IPS DF 19.7 (cell line): ENCODE measurements at places on chromosomes 1 and 21.

- no peak for DNase-seq
Observed at GRCh38 chr21:45459171-45460010, 54.4 kb downstream of the COL18A1 start.

- DNase-seq: no peak
Observed at GRCh38 chr1:29183287-29183686, 1.6 kb upstream of the SRSF4 start.

- DNase-seq: no peak
Observed at GRCh38 chr1:201539561-201540431, 869 bp downstream of the NAV1 start.

DNA sequence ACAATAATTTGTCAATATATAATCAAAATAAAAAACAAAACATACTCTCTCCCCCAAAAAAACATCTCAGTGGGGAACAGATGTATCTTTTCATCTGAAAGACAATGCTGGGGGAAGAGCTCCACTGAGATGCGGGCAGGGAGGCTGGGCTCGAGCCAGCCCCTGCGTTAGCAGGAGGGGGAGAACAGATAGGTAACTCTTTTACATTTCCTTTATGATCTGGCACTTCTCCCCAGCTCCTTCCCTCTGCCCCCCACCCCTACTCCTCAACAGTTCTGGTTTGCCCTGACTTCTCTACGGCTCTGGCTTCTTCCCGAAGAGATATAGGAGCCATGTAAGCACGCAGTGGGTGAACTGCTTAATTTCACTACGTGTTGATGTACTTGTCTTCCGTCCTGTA, 12.4 kb downstream of the LEPR start:
- DNase-seq: no peak

GRCh38 chr1:9668080-9668479, 16.5 kb downstream of the PIK3CD start:
- DNase-seq: no peak

- no peak for DNase-seq
Observed at GRCh38 chr1:247184254-247184653, 12.4 kb upstream of the ZNF124 start.

GRCh38 chr1:6868660-6869380, 83.6 kb downstream of the CAMTA1 start:
- no peak for DNase-seq

DNA sequence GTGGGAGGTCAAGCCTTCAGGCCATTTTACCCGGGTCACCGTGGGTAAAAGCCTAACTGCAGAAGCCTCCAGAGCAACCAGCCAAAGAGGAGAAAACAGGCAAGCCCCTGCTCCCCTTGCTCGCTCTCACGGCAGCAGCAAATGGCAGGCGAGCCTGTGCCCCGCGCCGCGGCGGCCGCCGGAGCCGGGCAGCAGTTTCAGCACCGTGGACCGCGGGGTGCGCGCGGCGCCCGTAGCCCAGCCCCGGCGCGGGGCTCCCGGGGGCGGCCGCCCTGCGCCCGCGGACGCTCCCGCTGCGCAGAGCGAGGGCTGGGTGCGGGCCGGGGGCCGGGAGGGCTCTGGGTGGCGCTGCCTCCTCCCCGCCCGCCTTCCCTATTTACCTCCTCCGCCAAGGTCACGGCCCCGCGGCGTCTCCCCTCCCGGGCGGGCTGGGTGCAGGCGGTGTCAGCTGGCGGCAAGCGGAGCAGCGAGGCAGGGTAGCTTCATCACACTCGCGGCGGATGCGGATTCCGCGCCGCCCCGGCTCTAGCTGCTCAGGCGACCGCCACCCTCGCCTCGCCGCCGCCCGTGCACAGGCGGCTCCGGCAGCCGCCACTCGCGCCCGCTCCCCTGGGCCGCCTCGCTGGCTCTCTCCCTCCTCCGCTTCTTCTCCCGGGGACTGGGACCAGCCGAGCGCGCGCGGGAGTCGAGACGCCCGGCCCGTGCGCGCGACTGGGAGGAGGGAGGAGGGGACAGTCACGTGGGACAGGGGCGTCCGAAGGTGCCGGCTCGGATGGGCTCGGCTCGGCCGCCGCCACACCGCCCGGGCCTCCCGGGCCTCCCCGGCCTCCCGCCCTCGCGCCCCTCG, at the start of gene RGS7:
RGS7 (minus strand) TSS at position 687 of the 847 bp plus-strand sequence.
- no peak for DNase-seq

DNA sequence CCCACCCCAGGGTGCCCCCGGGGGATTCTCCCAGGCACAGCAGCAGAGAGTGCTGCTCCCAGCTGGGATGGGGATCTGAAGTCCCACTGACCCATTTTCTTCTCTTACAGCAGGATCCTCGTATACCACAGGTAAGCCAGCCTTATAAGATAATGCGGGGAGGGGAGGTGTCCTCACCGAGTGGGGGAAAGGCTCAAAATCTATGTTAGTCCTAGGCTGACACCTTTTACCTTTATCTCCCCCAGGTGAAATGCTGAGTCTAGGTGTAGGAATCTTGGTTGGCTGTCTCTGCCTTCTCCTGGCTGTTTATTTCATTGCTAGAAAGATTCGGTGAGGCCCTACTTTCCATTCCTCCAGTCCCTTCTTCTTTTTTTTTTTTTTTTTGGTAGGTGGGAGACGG, 5.3 kb downstream of the APH1A start:
- DNase-seq: no peak

DNA sequence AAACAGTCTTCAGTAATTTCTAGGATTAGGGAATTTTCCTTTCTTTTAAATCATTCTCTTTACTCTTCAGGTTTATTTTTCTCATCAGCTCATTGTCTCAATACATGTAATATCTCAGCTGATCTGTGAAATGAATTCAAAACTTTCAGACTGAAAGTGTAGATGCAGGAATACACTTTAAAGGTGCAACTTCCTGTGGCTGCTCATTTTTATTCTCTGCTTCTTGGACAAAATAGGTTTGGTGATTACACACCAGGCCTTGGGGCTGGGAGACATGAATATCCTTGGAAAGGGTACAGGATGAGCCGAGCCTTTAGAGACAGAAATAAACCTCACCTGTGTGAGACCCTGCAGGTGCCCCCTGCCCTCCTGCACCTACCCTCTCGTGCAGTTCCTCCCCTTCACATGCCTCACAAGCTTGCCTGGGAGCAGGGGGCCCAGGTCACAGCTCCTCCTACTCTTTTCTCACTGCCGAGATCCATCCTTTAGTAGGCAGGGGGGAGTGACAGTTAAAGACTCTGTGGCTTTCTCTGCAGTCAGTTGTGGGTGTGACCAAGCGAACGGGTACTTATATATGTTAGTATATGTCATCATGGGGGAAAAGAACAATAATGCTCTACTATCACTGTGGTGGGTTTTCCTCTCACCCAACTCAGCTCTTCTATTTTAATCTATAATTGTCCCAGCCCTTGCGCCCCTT, 23.6 kb downstream of the XCL2 start:
- DNase-seq: no peak

DNA sequence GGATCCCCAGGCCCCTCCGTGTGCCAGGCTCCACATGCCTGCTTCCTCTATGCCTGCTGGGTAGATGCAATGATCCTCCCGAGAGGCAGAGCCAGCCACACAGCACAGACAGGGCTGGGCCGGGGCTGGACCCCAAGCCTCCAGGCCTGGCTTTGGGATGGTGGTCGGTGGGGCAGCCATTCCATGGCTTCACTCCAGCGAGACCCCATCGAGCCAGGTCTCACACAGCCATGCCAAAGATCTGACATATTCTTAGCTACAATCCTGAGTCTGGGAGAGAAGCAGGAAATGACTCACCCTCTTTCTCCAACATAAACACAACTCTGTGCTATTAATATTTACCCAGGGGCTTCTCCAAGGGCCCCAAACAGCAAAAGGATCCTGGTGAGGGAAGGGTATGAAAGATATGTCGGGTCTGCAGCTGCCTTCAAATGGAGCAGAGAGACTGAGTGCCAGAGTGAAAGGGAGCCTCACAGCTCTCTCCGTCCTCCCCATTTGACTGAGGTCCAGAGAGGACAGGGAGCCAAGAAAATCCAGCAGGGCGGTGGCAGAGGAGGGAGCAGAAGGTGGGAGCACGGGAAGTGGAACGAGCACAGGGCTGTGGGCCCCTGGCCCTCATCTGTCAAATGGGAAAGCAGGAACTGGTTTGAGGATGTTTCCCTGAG, 639.5 kb downstream of the MATN1 start:
- no peak for DNase-seq

GRCh38 chr21:40769231-40769630, 77.7 kb downstream of the DSCAM start:
- no peak for DNase-seq

- no peak for DNase-seq
Observed at GRCh38 chr21:34927992-34928391, 121.1 kb downstream of the RUNX1 start.

DNA sequence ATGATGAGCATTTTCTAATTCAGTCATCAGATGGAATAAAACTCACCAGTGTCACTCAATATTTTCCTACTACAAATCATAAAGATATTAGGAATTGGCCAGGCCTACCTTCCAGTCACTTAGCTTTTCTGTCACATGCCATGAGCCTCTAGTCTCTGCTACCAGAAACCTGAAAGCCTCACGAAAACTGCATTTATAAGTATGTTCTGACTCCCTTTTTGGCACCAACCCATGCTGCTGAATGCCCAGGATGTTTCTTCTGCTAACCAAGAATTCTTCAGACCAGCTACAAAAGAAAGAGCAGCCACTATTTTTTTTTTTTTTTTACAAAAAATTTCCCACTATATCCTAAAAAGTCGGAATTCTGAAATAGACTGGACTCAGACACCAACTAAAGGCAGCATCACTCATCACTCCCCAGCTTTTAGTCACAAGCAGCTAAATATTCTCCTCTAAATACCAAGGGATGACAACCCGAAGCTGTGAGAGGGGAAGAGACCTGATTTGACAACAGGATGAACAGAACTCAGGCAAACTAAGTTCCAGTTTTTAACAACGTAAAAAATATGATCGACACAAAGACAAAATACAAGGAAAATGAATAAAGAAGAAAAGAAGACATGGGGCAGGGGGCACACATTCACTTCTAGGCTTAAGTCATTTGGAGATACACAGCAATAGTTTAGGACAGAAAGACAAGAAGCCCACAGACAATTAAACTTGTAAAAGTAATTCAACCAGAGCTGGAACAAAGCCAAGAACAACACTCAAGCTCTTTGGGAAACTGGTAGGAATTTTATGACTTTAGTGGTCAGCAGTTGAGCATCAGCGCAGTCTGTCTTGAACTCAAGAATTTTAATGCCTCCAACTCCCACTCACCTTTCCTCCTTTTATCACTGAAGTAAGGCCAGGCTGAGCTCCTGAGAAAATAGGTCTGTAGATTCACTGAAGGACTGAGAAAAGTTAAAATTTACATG, 1.7 kb downstream of the DCAF8 start:
- DNase-seq: no peak

DNA sequence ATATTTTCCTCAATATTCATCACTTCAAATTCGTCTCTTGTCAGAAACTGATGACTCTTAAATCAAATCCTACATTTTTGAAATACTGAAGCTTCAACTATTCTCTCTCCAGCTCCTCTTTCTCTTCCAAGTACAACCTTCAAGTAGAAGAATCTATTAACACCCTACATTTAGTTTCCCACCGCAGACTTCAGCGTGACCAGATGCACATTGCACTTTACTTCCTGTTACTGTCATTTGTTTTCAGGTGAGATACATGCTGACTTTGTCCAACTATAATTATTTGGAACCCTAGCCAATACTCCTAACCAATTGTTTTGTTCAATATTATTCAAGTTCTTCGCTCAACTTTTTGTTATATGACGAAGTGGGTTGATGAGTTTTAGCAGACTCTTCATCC, 116.0 kb downstream of the MRPL39 start:
- DNase-seq: no peak
